T-helper 9 cell (primary cell): ENCODE measurements at places on chromosomes 6 and 20.

GRCh38 chr20:20712004-20712473 is 405 bp downstream of the RALGAPA2 start:
- DNase-seq: peak; percentile 2

GRCh38 chr6:122339661-122340060 is 59.8 kb upstream of the HSF2 start:
- no peak for DNase-seq

GRCh38 chr6:24431045-24431451 is 28.3 kb downstream of the MRS2 start:
- DNase-seq: no peak

DNA sequence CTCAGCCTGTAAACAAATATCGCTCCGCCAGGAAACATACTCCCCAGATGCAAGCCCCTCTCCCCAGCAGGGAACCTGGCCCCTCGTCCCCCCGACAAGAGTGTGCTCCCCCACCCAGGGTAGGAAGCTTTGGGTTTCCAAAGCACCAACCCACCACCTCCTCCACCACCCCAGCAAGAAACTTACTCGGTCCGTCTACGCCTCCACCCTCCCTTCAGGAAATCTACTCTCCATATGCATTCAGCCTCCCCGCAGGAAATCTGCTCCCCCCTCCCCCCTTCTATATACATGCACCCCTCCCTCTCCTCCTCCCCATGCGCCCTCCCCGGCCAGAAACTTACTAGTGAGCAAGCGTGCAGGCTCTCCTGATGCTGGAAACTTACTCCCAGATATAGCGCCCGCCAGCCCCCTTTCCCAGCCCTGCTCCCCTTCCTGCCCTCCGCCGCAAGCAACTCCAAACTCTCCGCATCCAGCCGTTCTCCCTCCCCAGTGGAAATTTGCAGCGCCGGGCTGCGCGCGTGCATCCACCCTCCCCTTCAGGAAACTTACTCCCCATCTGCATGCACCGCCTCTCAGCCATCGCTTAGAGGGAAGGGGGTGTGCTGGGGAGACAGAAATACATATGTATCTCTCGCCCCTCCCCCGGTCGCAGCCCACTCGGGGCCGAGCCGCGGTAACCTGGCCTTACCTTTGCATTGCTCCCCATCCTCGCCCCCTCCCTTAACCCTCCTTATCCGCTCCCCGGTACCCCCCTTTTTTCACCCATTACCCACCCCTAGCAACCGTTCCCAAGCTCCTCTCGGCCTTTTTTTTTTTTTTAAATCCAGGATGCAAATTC is at the start of gene TRERF1:
Gene TRERF1 (minus strand): TSS at position 594 of the 838 bp plus-strand sequence. CDS start 182,336 bp downstream, outside the sequence.
- peak; percentile 38 for DNase-seq

DNA sequence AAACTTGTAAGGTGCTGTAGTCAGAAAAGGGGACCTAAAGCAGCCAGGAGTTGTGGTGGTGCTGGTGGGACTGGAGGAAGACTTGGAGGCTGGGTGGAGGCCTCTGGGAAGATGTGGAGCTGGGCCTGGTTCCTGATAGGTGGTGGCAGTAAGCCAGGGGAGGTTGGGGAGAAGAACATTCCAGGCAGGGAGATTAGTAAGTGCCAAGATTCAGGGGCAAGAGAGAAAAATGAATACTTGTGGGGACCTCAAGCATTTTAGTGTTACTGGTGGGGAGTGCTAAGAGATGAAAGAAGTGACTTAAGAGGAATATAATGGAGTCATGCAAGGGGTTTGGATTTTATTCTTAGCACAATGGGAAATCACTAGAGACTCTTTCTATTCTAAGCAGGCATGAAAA is 79.0 kb upstream of the B3GAT2 start:
- DNase-seq: no peak

DNA sequence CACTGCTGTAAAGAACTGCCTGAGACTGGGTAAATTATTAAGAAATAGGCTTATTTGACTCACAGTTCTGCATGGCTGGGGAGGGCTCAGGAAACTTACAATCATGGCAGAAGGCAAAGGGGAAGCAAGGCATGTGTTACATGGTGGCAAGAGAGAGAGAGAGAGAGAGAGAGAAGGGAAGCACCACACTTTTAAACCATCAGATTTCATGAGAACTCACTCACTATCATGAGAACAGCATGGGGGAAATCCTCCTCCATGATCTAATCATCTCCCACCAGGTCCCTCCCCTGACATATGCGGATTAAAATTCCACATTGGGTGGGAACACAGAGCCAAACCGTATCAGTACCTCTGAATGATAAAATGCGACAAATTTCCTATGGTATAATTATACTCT is 203.9 kb upstream of the MARCKS start:
- DNase-seq: no peak

DNA sequence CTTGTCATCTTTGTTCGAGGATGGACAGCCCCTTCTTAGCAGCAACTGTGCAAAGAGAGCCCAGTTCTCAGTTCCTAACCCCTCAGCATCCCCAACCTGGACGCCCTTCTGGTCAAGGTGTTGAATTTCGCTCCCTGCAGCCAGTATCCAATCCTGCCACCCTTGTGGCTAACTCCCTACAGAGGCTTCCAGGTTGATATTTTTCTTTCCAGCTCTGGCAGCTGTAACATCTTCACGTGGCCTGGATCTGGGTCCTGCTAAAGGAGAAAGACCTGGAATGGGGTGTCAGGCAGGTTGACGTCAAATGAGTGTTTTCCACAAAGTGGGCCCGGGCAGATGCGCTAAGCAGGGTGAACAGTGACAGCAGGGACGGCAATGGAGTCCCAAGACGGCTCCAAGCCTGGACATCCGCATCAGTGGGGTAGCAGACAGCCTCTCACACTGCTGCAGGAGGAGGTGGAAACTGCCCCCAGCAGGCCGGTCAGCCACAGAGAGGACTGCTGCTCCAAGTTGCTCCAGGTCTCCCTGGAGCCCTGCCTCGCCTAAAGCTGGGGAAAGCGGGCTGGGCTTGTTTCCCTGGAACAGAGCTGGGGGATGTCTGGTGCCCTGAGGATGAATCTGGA is 1.0 kb upstream of the YTHDF1 start:
- no peak for DNase-seq

DNA sequence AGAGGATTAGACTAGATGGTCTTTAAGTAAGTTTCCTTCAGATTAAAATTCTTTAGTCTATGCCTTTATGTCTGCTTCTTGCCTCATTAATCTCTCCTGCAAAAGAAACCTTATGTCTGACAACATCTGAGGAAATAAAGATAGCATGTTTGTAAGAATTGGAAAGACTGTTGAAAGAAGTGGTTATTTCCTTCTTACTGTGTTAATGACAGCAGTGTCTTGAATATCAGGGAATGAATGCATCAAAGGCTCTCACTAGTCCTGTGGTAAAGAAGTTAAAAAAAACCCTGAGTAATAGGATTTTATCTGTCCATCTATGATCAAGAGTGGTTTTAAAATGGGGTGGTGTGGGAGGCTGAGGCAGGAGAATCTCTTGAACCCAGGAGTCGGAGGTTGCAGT is 302.0 kb downstream of the PRL start:
- no peak for DNase-seq

- no peak for DNase-seq
Observed at GRCh38 chr20:17848249-17849048, 120.1 kb downstream of the SNX5 start.

- DNase-seq: no peak
Observed at GRCh38 chr20:32010666-32011065, 428 bp downstream of the CCM2L start.

DNA sequence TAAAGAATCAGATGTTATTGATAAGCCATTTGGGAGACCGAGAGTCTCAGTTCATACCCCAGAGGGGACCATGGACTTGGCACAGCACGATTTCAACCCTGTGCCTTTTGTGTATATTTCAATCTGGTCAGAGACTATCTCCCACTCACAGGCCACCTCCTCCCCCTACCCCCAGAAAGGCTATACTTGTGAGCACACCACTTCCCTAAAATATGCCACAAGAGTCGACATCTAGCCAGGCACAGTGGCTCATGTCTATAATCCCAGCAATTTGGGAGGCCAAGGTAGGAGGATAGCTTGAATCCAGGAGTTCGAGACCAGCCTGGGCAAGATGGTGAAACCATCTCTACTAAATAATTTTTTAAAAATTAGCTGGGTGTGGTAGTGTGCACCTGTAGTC is 13.6 kb upstream of the TCF15 start:
- no peak for DNase-seq

GRCh38 chr6:81749707-81750106 is 2.8 kb downstream of the TENT5A start:
- DNase-seq: no peak

- DNase-seq: no peak
Observed at GRCh38 chr20:60206259-60206658, 248.0 kb downstream of the CDH26 start.

DNA sequence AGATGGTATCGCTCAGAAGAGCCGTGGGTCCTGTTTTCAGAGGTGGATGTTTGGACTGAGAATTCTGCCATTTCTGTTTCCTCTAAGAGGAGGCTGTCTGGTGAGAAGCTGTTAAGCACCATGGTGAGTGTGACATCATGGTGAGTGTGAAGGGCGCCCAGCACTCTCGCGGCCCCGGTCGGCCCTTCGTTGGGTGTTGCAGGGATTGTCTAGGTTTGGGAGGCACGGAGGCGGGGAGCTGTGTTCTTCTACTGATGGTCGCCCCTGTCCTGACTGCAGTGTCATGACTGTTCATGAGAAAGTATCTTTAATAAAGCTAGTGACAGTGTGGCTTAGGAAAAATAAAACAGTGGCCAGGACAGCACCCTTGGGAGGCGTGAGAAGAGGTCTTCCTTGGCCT is 70.4 kb downstream of the NOL4L start:
- no peak for DNase-seq

DNA sequence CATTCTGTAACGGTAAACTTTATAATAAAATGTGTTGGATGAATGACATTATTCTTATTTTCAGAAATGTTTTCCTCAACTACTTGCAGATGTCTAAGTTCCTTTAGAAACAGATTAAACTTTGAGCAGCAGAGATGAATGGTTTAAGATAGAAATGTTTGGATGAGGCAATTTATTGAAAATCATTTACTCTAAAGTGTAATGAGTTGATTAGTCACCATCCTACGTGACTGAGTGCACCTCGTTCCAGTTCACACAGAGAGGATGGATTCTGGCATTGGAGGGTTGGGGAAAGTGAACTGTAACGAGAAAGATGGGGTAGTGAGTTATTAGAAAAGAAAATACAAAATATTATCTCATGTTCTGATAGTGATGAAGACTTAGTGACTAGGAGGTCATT is 28.7 kb downstream of the SMPDL3A start:
- no peak for DNase-seq
